ENCODE measurements at places on chromosomes 13 and 19.

DNA sequence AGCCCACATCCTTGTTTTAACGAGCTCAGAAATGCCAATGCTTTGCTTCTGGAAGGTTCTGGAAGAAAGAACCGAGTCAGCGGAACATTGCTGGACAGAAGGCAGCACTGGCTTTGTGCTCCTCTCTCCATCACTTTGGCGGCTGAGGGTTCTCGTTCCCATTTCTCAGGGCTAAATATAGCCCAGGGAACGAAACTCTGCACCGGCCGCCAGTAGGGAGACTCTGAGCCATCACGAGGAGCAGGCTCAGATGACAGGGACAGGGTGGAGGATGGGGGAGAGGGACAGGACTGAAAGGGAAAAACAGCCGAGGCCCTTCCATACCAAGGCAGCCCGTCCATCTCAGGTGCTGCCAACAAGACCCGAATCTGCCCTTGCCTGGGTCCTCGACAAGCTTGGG lies 166.4 kb downstream of the CACNA1A start:
- DNase-seq = no peak

DNA sequence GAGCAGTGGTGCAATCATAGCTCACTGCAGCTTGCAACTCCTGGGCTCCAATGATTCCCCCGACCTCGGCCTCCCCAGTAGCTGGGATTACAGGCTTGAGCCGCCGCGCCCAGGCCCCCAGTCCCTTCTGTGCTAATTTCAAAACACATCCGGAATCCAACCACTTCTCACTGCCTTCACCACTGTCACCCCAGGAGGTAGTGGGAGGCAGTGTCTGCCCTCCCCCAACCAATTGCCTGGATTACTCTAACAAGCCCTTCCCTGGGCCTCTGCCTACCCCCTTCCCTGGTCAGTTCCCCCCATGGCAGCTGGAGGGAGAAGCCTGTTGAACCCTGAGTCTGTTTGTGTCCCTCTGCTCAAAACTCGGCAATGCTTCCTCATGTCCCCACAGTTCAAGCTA lies 2.3 kb downstream of the PRAM1 start:
- no peak for DNase-seq

GRCh38 chr13:44237881-44238421 lies 135.7 kb upstream of the SERP2 start:
- no peak for DNase-seq

GRCh38 chr19:50005428-50005827 lies 19.7 kb downstream of the VRK3 start:
- no peak for DNase-seq

- no peak for DNase-seq
These were observed 2.1 kb downstream of the CCDC8 start for GRCh38 chr19:46411088-46411924.

- no peak for DNase-seq
These were observed 4.1 kb upstream of the PNKP start for GRCh38 chr19:49871349-49871985.

- no peak for DNase-seq
These were observed 22.5 kb upstream of the POU2F2 start for GRCh38 chr19:42154471-42155323.

GRCh38 chr13:67023130-67023876 lies 206.8 kb downstream of the PCDH9 start:
- DNase-seq = peak; percentile 38

- no peak for DNase-seq
These were observed 162.9 kb downstream of the NHLRC3 start for GRCh38 chr13:39201180-39201579.

GRCh38 chr13:29846475-29847256 lies 3.8 kb downstream of the UBL3 start:
- DNase-seq = peak; percentile 52

- no peak for DNase-seq
These were observed 137.3 kb upstream of the ZNF507 start for GRCh38 chr19:32208060-32208459.

DNA sequence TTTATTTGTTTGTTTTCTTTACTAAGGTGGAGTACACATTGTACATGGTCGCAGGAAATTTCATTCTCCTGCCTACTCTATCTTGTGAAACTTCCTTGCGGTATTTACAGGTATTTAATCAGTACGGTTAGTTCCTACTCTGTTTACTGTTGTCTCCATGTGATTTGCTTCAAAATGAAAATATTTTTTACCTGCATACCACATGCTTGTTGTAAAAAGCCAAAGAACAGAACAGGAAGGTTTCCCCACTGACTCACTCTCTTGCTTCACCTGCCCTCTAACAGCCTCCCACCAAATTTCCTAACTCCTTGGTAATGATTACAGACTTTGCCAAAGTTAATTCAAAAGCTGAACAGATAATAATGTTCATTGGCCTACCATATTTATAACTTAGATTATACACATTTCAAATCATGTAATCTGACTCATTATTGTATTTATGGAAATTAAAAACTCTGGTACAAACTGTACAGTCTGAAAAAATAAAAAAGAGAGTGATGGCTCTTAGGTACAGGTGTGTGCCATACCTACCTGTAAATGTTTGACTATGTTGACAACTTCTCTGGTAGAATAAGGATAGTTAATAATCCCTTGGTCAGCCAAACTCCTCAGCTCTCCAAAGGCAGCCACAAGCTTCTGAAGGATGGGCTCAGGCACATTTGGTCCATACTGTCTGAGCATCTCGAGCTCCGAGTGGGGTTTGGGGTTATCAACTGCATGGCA lies 239.9 kb downstream of the VWA8 start:
- no peak for DNase-seq

GRCh38 chr19:46350758-46351159 lies 3.9 kb downstream of the PPP5C start:
- DNase-seq = no peak

DNA sequence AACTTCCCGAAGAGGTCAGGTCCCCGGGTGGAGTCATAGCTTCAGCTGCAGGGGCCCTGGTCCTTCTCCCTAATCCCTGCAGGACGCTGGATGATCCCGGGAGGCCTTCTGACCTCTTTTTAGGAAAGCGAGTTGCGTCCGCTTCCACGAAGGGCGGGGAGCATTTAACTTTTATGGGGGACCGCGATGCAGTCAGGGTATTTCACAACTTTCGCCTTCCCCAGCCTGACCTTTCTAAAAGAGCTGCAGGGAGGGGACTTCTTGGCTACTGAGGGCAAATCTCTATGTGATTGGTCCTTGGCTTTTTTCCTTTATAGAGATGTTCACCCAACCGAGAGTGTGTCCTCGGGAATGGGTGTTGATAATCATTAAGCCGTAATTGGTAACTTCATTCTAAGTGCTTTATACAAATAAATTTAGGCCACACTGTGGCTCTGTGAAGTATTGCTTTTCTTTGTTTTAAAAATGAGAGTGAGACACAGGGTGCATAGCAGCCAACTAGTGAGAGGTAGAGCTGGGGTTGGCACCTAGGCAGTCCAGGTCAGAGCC lies 778 bp downstream of the ZNF230 start:
- DNase-seq = peak; percentile 54

DNA sequence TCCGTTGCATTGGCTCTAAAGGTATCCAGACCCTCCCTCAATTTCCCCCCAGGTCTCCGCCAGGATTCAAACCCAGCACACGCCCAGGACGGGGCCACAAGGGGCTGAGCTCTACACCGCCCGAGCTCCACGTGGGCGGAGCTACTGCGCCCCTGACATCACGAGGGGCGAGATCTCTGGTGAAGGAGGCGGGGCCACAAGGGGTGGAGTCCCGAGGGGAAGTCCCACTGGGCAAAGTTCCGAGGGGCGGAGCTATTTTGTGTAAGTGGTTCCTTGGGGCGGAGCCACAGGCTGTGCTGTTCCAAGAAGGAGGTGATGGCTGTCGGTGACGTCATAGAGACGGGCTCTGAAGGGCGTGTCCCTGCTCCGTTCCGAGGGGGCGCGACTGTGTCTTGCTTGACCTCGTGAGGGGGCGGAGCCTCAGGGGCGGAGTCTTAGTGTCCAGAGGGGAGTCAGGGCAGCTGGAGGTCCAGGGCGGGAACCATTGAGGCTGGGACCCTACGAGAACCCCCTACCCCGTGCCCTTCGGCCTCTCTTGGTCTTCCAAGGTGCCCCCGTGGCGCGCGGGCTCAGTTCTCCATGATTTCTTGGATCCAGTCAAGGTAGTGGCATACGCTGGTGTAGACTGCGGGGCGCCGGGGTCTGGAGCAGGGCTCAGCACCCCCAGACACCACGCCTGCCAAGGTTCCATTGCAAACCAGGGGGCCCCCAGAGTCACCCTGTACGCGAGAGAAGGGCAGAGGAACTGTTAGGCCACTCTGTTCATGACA lies 1.3 kb upstream of the KLK8 start:
- peak; percentile 100 for DNase-seq

- peak; percentile 29 for DNase-seq
These were observed 5.9 kb downstream of the RTBDN start for GRCh38 chr19:12828494-12828893.

DNA sequence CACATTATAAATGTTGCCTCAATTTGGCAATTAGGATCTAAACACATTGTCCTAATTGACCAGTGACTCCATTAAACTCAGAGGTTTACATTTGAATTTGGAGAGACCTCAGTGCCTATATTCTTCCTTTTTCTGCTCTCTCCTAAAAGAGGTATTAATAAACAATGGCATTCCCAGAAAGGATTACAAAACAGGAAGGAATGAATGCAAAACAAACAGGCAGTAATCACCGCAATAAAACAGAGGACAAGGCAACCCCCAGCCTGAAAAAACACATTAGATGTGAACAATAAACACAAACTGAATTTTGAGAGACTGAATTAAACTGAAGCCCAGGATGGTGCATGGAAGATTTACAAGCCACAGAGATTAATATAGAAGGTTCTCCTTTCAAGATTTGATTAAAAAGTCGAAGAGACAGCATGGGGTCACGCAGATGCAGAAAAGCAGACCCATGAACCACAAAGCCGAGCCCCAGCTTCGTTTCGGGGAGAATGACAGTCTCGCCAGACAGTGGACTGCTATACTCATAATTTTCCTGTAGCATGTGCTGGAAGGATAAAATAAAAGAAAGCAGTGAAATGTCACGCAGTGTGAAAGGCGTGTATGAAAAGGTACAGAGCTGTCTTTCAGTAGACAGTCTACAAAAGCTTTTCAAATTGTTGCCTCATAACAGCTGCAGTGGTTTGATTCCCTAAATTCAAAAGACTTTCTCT lies 503.0 kb downstream of the LIG4 start:
- DNase-seq = no peak

- no peak for DNase-seq
These were observed 264.0 kb downstream of the KLF12 start for GRCh38 chr13:73870036-73870741.

GRCh38 chr19:57682226-57682766 lies 519 bp downstream of the ZNF551 start:
- DNase-seq = no peak

DNA sequence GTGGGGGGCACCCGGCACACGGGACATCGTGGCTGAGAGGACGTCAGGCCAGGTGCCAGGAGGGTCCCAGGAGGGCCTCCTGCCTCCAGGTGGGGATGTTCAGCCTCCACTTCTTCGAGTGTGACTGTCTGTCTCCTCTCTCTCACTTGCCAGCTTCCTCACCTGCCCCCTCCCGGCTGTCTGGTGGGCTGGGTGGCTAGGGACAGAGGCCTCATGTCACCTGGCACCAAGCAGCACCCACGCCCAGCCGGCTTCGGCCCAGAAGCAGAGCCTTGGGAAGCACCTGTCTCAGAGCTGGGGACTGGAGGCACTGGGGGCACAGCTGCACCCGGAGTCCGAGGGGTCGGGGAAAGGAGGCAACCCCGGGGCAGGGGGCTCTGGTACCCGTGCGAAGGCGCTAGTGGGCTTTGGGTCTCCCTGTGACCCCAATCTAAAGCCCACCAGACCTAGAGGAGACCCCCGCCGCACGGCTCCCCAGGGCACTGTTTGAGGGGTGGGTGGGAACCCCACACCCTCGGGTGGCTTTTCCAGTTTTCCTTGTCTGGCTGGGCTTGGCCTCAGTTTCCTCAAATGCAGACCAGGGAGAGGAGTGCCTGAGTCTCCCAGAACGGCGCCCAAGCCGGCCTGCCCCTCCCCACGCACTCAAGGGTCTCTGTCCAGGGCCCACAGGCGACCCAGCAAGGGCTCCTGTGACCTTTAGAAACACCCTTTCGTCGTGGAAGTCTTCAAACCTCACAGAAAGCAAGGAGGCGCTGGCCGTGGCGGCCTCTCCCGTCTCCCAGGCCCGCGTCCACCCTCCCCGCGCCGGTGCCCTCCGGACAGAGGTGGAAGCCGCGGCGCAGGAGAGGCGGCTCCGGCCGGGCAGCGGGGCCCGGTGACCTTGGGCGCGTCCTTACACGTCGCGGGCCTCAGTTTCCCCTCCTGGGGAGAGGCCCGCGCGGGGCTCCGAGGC lies 664 bp upstream of the HCN2 start:
- no peak for DNase-seq

DNA sequence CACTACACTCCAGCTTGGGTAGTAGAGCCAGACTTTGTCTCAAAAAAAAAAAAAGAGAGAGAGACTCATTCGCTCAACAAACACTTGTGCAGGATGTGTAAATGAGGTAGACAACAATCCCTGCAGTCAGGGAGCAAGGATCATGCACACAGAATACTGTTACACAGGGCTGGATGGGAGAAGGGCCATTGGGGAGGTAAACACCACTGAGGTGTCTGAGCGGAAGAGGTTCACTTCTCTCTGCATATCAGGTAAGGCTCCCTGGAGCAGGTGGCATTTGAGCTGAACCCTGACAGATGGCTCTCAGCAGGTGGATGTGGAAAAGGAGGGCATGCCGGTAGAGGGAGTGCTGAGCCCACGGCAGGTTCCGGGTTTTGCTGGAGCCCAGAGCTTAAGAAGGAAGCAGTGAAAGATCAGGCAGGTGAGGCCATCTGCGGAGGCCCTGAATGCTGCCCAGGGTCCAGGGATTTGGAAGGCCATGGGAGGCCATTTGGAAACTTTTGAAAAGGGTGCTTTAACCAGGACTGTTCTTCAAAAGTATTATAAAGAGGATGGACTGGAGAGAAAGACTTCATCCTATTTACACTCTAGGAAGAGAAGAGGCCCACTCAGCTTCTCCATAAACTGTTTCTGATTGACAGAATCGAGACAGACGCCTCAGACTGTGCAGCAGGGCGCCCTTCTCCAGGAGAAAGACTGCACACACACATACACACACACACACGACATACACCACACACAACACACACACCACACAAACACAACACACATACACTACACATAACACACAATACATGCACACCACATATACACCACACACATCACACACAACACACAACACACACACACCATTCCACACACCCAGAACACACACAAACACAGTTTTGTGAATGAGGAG lies 199.4 kb downstream of the USP12 start:
- peak; percentile 95 for DNase-seq

Data from HT-29 (cell line).